ENCODE measurements at places on chromosomes 7 and 10.

DNA sequence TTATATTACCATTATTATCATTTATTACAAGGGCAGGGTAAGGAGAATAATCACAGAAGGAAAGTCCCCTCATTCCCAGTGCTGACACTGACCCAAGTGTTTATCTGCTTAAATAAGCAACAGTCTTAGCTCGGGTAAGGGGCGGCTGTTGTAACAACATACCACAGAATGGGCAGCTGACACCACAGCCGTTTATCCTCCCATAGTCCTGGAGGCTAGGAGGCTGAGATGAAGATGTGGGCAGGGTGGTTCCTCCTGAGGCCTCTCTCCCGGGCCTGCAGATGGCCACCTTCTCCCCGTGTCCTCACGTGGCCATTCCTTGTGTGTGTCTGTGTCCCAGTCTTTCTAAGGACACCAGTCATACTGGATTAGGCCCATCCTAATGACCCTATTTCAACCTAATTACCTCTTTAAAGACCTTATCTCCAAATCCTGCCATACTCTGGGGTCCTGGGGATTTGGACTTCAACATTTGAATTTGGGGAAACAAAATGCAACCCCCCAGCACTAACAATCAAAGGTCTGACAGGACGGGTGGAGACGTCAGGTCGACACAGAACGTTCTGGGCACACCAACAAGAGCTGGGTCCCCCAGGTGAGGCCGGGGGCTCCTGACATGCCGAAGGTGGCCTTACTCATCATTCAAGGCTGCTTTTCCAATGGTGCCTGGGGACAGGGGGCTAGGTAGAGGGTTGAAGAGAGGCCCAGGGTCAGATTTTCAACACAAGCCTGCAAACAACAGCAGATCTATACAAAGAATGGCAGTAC, 93.5 kb downstream of the TNS3 start:
- no peak for DNase-seq

- DNase-seq, result no peak
Observed at GRCh38 chr10:6100370-6100769, 11.5 kb downstream of the RBM17 start.

GRCh38 chr7:134640842-134641715, 5.6 kb upstream of the BPGM start:
- DNase-seq, result no peak

DNA sequence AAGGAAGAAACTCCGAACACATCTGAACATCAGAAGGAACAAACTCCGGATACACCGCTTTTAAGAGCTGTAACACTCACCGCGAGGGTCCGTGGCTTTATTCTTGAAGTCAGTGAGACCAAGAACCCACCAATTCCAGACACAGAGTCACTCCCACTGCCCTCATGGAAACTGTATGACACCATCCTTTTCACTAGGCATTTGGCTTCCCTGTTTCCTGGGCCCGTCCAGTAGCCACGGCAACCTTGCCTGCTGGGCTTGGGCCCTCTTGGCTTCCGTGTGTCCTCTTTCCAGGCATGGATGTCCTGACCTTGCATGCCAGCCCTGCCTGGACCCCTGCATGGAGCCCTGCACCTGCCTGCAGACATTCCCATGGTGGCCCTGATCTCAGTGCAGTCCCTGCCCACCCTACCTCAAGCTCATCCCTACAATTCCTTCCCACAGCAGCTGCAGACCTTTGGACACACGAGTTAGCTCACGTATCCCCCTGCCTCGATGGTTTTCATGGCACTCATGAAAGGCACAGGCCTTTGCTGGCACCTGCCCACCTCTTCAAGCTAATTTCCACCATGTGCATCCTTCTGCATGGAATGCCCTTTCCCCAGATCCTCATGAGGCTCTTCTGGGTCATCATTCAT, 6.7 kb downstream of the SH2D4B start:
- DNase-seq, result no peak

GRCh38 chr7:148327379-148327778, 263.2 kb upstream of the C7orf33 start:
- DNase-seq, result no peak

- no peak for DNase-seq
Observed at GRCh38 chr10:50648089-50648934, 24.6 kb upstream of the SGMS1 start.

DNA sequence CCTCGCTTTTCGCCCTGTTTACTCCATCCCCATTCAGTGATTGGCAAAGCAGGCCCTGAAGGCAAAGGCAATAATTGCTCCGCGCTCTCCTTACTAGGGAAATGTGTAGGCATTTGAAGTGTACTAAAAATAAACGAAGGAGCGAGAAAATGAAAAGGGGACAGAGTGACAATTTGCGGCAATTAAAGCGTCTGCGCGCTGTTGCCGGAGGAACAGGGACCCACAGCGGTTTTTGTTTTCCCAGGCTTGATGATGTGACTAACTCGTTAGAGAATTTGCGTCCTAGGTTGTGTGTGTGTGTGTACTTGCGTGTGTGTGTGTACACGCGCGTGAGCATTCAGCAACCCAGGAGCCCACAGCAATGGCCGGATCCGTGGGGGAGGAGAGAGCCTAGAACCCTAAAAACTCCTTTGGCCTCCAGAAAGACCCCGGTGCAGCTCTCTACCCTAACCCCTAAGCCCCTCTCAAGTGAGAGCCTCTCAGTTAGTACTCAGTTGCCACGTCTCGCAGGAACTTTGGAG, 7.8 kb upstream of the DLX6 start:
- no peak for DNase-seq

DNA sequence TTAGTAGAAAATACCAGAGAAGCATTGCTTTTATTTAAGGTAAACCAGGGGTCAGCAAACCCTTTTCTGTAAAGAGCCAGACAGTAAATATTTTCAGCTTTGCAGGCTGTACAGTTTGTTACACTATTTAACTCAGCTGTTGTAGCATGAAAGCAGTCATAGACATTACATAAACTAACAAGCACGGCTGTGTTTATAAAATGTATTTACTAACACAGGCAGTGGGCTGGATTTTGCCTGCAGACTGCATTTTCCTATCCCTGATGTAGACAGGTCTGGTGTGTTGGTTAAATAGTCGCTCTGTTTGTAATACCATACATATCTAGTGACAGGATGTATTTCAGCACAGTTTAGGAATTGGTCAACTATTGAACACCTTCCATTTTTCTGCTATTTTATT, 129.3 kb downstream of the ST7 start:
- no peak for DNase-seq

DNA sequence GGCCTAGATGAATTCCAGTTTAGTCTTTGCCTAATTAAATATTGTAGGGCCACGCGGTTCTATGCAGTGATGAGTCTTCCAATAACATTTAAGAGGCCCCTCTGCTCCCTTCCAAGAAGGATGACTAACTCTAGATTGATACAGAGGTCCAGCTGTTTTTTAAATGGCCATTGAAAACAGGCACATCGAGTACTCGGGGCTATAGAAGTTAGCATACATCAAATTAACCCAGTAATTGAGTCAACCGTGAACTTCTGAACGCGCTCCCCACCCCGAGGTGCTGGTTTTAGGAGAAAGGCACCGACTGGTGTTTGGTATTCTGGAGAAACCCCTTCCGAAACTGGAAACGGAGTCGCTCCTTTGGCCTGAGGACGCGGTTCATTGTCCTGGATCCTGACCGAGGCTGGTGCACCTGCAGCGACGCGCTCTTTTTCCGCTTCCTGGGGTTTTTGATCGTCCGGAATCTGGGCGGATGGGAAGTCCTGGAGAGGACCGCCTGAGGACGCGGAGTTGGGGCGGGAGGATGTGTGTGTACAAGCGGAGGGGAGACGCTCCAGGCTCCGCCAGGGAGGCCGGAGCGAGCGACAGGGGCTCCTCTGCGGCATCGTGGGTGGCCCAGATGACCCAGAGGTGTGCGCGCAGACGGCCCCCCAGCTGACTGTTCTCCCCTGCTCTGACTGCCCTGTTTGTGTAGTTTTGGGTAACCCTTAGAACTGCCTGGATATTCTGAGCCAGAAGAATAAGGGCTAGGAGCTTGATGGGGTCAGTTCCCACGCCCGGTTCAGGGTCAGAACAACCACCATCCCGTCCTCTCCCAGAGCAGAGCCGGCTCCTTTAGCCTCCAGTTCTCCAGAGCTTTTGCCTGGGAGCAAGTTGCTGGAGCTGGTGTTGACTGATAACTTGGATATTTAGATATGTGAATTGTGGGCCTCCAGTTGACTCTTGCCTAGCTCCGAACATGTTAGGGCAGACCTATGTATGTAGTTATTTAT, 711 bp downstream of the FAM221A start:
- peak; percentile 87 for DNase-seq

DNA sequence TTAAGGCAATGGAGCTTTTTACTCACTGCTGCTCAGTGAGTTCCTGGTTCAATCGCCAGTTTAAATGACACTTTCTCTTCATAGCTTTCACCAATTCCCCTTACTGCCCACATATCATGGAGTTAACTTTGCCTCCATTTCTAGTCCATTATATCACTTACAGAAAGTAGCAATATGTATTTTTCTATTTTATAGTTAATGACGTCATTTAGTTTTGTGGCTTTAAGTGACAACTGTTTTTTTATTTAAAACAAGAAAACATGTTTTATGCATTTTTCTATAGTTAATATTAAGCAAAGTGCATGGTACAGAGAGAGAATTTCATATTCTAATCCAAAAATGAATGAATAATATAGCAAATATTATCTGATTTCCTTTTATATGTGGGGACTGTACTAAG, 363.3 kb downstream of the CDC14C start:
- DNase-seq, result no peak

DNA sequence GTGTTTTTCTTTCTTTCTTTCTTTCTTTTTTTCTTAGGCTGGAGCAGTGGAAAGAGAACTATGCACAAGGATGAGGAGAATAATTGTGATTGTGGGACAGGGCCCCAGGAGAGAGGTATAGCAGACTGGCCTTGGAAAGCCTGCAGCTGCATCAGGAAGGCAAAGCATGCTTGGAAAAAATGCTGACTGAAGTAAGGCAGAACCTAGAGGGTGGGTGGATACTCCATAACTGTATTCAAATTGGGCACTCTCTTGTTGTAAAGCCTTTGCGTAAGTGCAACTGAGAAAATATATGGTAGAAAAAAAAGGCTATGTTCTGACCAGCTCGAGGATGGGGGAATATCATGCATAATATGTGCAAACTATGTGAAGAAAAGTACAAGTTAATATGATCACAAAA, 39.5 kb downstream of the PDK4 start:
- no peak for DNase-seq

GRCh38 chr7:66666313-66666952, 37.8 kb downstream of the KCTD7 start:
- DNase-seq, result no peak

DNA sequence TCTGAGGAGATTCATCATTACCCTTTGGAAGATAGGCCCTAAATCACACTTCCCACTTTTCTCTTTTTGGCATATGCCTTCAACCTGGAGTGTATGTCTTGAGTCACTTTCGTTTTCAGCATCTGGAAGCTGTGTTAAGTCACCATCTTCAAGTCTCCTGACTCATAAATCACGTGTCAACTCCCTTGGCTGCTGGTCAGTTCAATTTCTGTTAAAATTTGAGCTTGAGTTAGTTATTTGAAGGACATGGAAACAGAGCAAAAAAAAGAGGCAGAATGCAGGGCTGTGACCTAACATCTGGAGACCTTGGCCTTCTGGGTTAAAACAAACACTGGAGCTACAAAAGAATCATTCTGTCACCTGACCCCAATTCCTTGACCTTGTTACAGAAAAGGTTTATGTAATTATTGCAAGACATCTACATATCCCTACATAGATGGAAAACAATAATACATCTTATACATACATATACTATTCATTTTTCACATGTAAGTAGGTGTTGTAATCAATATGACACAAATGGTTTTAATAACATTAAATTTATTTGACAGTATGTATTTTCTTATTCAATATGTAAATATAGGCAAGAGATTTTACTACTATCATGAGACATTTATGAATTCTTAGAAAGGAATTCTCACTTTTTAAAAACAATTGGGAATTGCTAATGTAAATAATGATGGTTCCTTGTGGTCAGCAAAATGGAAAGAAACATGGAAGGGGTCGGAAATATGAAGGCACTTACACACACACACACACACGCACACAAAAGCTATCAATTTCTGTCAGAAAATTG, 169.7 kb upstream of the PHYHIPL start:
- no peak for DNase-seq

DNA sequence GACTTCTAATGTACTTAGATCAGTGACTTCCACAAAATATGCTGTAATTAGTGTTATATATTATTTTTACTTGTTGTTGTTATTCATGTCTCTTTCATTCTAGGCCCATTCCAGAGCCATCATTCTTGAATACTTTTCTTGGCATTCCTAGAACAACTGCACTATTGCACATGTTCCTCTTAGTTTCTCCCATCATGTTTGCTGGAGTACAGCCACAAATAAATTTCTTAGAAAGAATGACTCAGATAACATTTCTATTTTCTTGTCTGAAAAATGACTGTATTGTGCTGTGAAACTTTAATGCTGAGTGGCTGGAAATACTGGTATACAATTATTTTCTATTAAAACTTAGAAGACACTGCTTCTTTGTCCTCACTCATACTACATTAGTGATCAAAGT, 651.0 kb upstream of the STEAP1 start:
- DNase-seq, result no peak

DNA sequence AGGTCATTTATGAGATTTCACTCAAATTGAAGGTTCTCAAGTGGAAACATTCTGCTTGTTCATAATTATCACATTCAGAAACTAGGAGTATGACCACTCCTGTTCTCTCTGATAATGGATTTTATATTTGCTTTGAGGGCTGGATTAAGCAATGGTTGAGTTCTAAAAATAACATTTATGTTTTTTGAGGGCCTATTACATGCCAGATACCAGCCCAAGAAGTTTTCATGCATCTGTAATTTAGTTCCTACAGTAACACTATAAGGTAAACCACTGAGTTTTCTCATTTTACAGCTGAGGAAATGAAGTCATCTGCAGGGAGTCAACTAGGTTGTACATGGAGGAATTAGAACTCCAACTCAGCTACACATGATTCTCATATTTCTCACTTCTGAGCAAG, 25.5 kb upstream of the NKX2-3 start:
- DNase-seq, result no peak

- no peak for DNase-seq
Observed at GRCh38 chr10:6123532-6123931, 34.7 kb downstream of the RBM17 start.

GRCh38 chr7:90311175-90311574, 9.9 kb downstream of the FAM237B start:
- DNase-seq, result no peak

Data from colonic mucosa (tissue), 4 donors.